Stimulated activated CD8-positive, alpha-beta memory T cell treated with anti-CD3 and anti-CD28 coated beads, Interleukin-4, amount 100 ng/mL, for 1 hour (primary cell): ENCODE measurements at places on chromosomes 6 and 20.

DNA sequence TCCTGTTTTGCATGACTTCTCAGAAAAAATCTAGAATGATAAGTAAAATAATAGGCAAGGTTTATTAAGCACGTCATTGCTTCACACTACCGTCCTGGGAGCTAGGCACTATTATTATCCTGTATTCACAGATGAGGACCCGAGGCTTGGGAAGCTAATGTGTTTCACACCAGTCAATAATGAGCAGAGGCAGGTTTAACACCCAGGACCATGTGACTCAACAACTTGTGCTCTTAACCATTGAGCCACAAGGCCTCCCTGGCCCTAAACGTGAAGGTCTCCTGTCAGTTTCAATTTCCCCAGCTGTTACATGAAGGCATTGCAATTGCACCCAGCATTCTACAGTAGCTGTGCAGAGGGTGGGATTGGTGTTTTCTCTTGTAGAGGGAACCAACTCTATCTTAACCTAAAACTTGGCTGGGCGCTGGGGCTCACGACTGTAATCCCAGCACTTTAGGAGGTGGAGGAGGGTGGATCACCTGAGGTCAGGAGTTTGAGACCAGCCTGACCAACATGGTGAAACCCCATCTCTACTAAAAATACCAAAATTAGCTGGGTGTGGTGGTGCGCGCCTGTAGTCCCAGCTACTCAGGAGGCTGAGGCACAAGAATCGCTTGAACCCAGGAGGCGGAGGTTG is 191.2 kb downstream of the BCAS1 start:
- no peak for DNase-seq

DNA sequence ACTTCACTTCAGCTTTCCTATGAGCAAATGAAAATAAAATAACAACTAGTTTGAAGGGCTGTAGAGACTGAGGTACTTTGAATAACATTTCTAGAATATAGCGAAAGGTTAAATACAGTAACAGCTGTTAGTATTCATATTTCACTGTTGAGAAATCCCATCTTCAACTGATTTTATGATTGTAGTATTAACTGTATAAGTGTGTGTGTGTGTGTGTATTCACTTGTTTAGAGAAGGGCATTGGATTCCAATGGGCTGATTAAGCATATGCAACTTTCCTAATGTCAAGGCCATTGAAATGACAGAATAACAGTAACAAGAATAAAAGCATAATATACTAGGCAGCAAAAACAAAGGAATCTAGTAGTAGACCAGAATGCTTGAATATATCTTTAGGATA is 957.5 kb upstream of the EPHA7 start:
- no peak for DNase-seq

DNA sequence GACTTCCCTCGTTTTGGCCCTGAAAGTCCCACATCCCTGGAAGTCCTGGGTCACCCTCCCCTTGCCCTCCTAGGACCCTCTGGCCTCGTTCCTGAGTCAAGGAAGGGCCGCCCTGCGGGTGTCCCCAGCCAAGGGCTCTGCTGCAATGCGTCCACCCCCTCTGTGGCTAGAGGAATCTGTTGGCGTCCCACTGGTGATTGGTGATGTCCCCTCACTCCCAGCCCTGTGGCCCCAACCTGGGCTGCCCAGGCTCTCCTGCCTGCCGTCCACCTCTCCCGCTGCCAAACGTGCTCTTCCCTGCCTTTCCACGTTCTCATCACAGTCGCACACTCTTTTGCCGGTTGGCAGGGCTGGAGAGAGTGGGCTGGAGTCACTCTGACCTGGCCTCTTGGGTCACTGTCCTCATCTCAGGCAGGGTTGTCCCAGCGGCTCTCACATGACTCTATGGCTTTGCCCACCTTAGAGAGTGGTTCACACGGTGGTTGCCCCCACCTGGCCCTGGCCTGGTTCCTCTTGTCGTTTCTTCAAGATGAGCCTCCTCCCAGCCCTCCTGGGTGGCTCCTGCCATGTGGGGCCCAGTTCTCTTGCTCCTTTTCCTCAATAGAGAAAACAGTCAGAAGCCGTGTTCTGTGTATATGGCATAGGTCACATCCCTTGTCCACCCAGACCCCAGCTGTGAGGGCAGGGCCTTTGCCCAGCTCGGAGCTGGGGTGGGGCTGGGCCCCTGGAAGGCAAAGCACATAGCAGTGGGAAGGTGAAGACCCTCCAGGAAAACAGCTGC is 100.9 kb downstream of the TMEM242 start:
- no peak for DNase-seq

DNA sequence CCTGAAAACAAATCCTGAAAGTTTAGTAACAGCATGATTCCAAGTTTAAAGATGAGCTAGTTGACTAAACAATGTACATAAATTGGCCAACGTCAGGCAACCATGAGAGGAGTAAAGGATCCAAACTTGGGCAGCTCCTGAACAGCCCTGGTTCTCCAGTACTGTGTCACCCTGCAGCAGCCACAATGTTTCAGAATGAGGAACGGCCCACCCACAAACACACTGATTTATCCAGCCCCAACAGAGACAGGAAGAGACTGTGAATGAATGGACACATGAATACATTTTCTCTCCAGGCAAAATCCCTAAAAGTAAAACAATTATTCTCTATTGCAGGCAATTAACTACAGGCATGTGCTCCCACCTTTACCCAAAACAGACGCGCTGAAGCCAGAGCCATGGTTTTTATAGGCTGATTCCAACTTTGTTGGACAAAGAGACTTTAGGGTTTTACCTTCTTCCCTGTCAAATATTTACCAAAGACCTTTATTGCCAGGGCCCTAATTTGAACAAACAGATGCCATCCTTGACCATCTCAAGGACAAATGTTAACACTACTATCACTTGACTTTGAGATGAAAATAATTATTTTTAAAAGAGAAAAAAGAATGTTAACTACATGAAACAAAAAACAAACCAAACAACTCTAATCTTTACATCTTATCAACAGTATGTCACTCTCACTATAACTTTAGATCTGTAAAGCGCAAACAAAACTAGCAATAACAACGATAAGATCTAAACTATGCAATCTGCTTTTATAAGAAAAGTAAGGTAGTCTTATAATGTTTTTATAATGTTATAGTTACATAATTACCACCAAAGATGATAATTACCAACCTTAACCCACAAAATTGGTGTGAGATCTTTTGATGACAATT is 22.9 kb downstream of the CNKSR3 start:
- DNase-seq, result no peak

DNA sequence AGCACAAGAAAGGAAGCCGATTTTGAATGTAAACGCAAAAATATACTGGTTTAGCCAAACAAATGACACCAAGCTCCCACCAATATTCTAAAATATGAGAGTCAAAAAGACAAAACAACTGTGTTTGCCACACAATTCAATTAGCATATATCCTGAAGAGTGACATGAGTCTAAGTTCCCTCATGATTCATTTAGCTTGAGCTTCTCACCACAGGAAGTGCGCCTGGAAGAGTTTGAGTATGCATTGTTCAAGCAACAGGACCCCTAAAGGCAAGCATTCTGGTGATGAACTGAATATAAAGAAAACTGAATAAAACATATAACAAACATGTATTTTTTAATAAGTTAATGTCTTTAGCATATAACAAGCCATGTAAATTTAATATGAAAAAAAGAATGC is 115.2 kb upstream of the RUNX2 start:
- no peak for DNase-seq

GRCh38 chr20:35947907-35948306 is 6.4 kb downstream of the SCAND1 start:
- DNase-seq, result no peak

- DNase-seq, result no peak
These were observed 80.1 kb upstream of the MLIP start for GRCh38 chr6:54031169-54031568.

GRCh38 chr6:121064345-121064744 is 269.9 kb downstream of the TBC1D32 start:
- no peak for DNase-seq

GRCh38 chr6:150940941-150941340 is 75.4 kb downstream of the MTHFD1L start:
- DNase-seq, result no peak

DNA sequence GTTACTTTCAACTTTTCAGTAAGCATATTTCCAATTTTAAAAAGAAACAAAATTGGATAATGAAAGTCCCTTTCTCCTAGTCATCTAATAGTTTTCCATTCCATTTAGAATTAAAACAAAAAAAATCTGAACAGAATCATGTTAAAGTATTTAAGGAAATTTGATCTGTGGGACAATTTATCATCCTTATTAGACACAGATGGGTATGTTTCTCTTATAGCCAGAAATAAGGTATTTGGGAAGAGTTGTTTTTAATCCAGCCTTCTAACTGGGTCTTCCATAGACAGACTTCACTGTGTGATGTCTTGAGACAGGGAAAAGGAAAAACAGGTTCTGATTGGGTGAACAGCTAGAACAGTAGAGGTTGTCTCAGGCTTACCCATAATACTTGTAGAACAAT is 39.5 kb upstream of the STXBP5 start:
- no peak for DNase-seq

DNA sequence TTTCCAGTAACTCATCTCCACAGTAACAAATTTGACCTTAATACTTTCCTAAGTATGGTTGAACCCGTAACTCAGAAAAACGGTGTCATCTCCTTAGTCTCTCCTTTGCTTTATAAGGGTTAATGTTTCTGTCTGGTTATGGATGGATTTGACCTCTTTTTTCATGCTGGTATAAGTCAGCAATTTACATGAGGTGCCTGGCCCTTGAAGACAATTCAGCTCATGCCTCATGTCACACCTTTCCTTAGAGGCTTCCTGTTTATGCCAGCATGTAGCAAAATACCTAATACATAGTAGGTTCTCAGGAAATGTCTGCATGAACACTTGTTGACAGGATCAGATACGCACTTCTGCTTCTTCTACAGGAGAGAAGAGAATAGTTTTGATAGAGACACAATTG is 37.7 kb upstream of the C20orf144 start:
- DNase-seq, result no peak

DNA sequence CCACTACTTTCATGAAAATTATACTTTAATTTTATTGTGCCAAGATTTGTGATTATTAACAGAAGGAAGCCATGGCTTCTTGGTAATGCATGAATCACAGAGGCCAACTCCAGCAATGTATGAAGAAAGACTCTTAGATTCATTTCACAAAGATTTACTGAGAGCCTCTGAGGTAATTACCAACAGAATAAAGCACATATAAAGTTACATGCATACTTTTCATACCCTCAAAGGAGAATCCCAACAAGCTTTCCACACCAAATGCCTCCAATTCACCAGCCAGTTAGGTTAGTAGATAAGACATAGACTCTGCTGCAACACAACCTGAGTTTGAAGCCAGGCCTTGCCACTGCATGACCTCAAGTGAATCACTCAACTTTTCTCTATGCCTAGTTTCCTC is 41.9 kb downstream of the HBS1L start:
- DNase-seq, result no peak

DNA sequence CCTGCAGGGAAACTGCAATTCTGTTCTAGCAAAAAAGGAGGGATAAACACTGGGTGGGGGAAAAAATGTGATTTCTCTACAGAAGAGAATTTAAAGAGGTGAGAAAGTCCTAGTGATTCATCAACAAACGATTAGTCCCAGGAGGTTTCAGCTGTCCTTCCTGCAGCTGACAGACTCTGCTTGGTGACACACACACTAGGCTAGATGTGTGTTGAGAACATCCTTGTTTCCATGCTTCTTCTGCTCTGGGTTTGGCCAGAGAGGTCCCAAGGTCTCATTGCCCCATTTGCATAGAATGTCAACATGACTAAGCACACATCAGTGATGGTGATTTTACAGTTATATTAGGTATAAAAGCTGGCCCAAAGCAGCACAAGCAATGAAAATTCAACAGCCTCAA is 258.3 kb downstream of the NFATC2 start:
- no peak for DNase-seq

DNA sequence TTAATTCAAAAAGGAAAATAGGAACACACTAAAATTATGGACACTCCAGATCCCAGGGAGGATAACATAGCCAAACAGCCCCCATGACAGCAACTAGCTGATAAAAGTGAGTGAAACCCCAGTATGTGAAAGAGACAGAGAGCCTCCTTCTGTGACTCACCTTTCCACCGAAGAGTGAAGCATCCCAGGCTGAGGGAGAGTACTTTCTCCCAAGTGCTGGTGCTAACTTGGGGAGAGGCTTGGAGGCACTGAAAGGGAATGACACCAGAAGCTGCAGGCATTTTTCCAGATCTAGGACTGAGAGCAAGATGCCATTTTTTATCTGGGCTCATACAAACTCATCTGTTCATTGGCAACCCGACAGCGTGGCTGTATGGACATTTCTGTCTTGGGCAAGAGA is 339.8 kb downstream of the HTR1B start:
- DNase-seq, result no peak

DNA sequence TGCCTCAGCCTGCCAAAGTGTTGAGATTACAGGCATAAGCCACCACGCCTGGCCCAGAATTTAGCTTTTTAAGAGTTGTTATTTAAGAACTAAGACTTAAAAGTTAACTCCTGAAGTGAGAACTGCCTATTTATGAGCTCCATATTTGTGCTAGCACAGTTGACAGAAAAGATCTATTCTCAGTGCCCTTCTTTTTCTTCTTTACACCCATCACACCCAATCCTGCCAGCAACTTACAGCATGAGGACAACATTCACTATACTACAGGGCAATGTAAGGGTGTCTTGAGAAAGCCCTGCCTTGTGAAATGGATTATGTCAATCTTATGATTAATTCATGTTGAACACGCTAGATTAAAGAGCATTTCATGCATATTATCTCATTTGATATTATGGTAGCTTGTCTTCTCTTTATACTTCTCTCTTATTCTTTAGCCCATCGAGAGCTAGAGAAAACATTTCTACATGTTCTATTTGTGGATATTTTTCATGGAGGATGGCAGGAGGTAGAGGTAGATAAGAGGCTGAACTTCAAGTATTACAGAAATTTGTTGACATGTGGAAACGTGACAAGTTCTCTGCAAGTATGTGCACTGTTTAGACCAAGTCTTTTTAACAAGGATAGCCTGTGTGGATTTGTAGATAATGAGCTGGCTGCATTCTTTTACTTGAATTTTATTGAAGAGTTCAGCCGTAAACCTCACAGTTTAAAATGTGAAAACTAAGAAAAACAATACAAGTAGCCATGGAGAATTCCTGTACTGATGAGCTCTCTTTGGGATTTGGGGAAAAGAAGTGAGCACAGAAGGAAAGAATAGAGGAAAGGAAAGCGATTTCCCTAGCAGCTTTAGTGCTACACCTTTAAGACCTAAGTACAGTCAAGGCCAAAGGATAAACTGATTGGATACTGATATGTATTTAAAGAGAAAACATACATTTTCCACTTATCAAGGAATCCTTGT is 212.2 kb downstream of the ARHGAP18 start:
- DNase-seq, result no peak

- no peak for DNase-seq
These were observed 141.8 kb downstream of the FARS2 start for GRCh38 chr6:5403076-5403475.

- no peak for DNase-seq
These were observed 1.8 kb upstream of the WRNIP1 start for GRCh38 chr6:2763345-2763841.

- DNase-seq, result peak; percentile 6
These were observed 339.6 kb downstream of the ARHGAP18 start for GRCh38 chr6:129370268-129370916.

- DNase-seq, result no peak
These were observed 34.9 kb upstream of the RALGAPA2 start for GRCh38 chr20:20747298-20747697.

- no peak for DNase-seq
These were observed 816.5 kb upstream of the GJE1 start for GRCh38 chr6:141316236-141316635.

- no peak for DNase-seq
These were observed 84.5 kb downstream of the SESN1 start for GRCh38 chr6:109009962-109010704.

GRCh38 chr20:55649254-55649653 is 356.1 kb downstream of the CBLN4 start:
- no peak for DNase-seq

- DNase-seq, result no peak
These were observed 1.2 kb downstream of the ECI2 start for GRCh38 chr6:4133941-4134838.
